Nucleus accumbens (tissue), 56 donors: ENCODE measurements at places on chromosomes 16 and 17.
A peak's percentile ranks its signal among the peaks of the same experiment; 100 is the strongest.

DNA sequence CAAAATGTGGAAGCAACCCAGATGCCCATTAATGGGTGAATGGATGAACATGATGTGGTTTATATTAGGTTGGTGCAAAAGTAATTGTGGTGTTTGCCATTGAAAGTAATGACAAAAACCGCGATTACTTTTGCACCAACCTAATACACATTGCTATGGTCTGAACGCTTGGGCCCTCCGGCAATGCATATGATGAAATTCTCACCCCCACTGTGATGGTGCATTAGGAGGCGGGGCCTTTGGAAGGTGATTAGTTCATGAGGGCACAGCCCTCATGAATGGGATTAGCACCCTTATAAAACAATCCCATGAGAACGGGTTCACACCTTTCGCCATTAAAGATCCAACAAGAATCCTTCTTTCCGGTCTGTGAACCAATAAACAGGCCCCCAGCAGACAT is 25.3 kb upstream of the PRM1 start:
- no peak for DNase-seq

- no peak for DNase-seq
Observed at GRCh38 chr17:48499248-48499647, 31.6 kb downstream of the HOXB1 start.

- DNase-seq, result no peak
Observed at GRCh38 chr16:68081861-68082628, 3.1 kb upstream of the NFATC3 start.

DNA sequence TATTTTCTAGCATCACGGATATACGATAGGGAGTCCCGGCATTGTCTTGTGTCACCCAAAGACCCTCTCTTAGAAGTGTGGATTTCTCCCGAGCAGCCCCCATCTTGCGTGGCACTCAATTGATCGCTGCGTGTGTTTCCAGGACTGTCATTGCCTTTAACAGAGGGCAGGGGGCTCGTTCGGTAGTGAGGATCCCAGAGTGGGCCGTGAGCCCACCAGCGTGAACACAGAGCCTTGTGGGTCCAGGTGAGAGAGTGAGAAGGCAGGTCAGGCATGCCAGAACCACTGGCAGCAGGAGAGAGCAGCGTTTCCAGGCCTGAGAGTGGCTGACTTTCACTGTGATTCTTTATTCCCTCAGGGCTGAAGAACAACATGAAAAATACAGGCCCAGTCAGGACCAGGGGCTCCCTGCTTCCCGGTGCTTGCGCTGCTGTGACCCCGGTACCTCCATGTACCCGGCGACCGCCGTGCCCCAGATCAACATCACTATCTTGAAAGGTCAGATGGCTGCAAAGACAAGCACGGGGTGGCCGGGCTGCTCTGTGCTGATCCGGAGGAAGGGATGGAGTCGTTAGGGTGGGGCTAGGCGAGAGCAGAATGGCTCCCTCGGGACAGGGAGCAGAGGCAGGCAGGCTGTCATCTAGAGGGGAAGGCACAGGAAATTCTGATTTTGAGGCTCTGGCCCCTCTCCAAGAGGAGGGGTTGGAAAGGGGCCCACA is 22.4 kb downstream of the C1QTNF1 start:
- DNase-seq, result no peak

- DNase-seq, result peak; percentile 34
Observed at GRCh38 chr17:72725433-72726068, 366.9 kb downstream of the SLC39A11 start.

GRCh38 chr17:83198366-83199341 is 119.2 kb downstream of the METRNL start:
- no peak for DNase-seq

DNA sequence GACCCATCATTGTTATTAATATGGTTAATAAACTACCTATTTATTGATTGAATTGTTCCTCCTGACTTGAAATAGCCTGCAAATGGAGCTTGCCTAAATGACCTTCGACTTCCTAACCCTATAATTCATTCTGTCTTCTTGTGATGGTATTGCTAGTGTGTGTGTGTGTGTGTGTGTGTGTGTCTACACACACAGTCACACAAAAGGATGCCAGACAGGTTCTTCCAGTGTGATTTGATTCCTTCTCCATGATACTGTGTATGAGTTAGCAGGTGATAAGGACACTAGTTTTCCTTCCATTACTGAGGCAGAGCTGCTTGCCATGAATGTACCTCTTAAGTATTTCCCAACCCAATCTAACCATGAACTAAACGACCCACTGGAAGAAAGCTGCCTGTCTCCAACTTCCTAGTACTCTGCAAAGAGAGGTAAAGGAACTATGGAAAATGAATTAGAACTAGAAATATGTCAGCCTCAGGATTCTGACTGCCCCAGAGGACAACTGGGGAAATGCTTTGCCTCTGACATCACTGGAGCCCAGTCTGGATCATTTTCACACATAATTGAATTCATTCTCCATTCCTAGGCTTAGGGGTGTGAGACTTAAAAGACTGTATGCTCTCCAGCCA is 3.5 kb upstream of the CDC6 start:
- DNase-seq, result no peak

GRCh38 chr16:82878466-82878865 is 251.7 kb downstream of the CDH13 start:
- no peak for DNase-seq

GRCh38 chr16:72262711-72263110 is 90.8 kb upstream of the PMFBP1 start:
- no peak for DNase-seq

- no peak for DNase-seq
Observed at GRCh38 chr16:58306327-58306726, 11.5 kb upstream of the PRSS54 start.

DNA sequence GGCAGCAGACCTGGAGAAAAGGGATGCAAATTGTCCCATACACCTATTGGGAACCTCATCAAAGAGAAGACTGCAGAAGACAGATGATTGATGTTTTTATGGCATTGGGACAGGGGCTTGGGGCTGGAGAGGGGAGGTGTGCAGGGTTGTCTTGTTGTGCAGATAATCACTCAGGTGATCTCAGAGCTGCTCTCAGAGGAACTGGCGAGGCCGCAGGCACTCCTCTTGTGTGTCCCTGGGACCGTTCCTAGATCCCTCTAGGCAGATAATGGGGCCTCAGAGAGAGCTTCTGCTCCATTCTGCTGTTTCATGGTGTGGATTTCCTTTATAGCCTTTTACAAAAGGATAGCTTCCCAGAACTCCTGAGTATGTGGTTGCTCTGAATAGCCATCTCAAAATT is 1.6 kb downstream of the RNF213 start:
- DNase-seq, result no peak

GRCh38 chr16:4399001-4399730 is 17.2 kb downstream of the CORO7 start:
- DNase-seq, result no peak

GRCh38 chr17:1077581-1077985 is 80.7 kb downstream of the TIMM22 start:
- no peak for DNase-seq

GRCh38 chr17:40556198-40556661 is 9.0 kb downstream of the CCR7 start:
- DNase-seq, result no peak

GRCh38 chr17:78806451-78806850 is 24.4 kb upstream of the CYTH1 start:
- DNase-seq, result no peak

DNA sequence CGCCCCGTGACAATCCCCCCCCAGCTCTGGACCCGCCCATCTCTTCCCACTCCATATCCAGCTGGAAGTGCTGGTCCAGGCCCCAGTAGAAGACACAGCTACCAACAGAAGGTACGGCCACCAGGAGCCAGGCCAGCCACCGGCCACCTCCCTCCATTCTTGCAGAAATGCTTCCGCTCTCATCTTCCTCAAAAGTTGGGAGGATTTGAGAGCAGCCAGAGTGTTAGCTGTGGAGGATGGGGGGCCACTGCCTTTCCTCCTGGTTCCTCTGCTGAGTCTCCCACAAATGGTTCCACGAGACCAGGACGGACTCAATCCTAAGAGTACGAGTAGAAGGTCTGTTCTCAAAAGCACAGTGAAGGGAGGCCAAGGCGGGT is 78.3 kb downstream of the GAS7 start:
- DNase-seq, result no peak

DNA sequence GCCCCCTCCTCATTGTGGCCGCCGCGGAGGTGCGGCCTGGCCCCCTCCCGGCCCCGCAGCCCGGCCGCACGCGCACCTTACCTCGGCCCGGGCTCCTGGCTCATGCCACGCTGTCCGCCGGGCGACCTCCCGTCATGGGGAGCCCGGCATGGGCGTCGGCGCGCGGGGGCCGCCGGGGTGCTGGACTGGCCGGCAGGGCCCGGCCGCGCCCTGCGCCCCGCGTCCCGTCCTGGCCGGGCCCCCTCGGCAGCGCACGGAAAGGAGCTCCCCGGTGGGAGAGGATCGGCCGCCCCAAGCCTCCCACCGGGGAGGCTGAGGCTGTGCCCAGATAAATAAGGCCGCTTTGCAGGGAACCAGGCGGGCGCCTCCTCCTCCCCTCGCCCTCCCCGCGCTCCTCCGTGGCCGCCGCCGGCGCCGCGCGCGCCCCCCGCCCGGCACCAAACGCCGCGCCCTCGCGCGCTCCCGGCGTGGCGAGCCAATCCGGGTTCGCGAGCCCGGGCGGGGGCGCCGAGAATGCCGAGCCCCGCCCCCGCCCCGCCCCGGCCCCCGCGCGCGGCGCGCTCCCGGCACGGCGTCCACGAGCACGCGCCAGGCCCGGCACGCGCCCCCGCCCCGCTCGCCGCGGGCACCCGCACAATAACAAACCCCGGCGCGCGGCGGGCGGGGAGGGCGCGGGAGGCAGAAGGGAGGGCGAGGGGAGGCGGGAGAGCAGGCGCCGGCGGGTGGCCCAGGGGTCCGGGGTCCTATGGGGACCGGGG is at the start of gene FBXL16:
FBXL16 (minus strand) TSS at position 371 of the 758 bp plus-strand sequence. CDS start 8,396 bp downstream, outside the sequence.
- DNase-seq, result peak; percentile 58

- DNase-seq, result no peak
Observed at GRCh38 chr17:30170415-30170987, 53.9 kb downstream of the NSRP1 start.

DNA sequence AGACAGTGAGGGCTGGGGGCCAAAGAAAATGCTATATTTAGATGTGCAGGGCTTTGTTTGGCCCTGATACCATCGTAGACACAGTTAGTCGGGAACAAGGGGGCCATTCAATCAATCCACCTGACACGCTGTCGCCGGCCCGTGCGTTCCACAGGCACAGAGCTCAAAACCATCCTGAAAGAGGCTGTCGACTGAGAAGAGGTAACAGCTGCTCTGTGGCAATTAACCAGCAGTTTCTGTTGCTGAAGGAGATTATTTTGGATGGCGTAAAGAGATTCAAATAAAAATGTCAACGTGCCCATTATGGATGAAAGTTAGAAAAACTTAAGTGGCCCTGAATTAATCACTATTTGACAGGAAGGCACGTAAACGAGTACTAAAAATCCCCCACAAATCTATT is 276.2 kb upstream of the IRX5 start:
- no peak for DNase-seq

DNA sequence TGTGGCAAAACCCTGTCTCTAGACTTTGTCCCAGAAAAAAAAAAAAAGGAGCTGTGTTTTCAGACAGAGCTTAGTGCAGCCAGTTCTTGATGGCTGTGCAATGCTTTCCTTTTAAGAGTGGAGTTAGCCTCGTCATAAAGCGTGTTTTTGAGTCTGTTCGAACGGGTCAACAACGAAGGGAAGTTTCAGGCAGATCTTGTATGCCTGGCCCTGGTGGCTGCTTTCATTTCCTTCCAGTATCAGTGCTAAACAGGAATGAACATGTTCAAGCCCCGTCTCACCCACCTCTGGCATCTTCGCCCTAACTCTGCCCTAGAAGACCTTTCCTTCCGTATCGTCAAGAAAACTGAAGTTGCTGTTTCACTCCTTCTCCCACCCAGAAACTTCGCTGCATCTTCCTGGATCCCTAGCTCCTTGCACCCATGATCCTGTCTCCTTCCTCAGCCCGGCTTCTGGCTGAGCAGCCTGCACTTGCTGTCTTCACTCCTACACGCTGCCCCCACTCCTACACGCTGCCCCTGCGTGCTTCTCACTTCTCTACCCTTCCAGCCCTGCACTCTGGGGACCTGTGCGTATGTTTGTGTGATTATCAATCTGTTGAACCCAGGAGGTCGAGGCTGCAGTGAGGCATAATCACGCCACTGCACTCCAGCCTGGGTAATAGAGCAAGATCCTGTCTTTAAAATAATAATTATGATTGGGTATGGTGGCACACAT is 55.3 kb downstream of the USP10 start:
- DNase-seq, result no peak

- no peak for DNase-seq
Observed at GRCh38 chr17:73139296-73139695, 25.5 kb upstream of the SSTR2 start.

- no peak for DNase-seq
Observed at GRCh38 chr16:57704905-57705852, 10.6 kb downstream of the DRC7 start.
